ENCODE measurements at places on chromosomes 5 and 9.

GRCh38 chr5:1815071-1815786 is 14.0 kb downstream of the NDUFS6 start:
- no peak for DNase-seq

- no peak for DNase-seq
These were observed 512 bp downstream of the PLK2 start for GRCh38 chr5:58459146-58460001.

DNA sequence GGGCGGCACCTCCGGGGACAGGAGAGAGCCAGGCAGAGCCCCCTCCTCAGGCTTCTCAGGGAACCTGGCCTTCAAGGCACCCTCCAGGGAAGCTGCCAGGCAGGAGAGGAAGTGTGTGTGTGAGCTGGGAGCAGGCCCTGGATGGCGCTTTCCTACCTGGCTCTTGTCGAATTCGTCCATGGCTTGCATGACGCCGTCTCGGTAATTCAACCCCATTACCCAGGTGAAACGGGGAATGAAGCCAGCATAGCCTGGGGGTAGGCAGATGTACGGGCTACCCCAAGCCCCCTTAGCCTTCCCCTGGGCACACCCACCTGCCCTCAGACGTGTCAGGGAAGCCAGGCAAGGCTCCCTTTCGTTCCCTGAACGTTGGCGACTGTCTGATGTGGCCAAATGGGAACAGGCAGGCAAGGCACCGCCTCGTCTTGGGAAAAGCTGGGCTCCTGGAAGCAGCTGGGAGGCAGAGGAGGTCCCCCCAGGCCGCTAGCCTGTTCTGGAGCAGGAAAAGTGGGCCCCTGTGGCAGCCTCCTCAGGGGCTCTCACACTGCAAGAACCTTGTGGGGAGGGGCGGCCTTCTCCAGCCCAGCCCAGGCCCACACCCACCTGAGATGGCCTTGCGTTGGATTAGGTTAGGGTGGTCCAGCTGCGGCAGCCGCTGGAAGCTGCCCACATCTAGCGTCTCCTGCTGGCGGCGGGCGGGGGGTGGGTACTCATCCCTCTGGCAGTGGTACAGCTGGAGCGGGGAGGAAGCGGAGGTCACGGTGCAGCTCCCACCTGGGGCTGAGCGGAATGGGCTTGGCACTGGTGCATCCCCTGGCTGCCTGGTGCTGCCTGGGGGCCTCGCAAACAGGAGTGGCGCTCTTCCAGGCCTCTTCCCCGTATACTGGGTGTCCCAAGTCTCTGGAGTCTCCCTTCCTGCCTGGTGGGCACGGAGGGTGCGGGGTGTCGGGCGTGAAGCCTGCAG is 3.7 kb downstream of the TUBB4B start:
- DNase-seq = no peak

DNA sequence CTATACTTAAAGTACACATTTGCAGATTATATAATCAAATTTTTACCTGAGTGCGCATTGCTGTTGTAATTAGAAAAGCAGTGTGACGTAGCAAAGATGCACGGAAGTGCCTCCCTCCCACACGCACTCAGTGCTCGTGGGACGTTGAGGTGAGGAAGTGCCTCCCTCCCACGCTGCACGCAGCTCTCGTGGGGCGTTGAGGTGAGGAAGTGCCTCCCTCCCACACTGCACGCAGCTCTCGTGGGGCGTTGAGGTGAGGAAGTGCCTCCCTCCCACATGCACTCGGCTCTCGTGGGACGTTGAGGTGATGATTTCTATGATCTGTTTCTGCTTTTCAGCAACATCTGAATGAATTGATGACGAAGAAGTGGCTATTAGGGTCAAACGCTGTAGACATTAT is 21.0 kb downstream of the EXOC3 start:
- no peak for DNase-seq

DNA sequence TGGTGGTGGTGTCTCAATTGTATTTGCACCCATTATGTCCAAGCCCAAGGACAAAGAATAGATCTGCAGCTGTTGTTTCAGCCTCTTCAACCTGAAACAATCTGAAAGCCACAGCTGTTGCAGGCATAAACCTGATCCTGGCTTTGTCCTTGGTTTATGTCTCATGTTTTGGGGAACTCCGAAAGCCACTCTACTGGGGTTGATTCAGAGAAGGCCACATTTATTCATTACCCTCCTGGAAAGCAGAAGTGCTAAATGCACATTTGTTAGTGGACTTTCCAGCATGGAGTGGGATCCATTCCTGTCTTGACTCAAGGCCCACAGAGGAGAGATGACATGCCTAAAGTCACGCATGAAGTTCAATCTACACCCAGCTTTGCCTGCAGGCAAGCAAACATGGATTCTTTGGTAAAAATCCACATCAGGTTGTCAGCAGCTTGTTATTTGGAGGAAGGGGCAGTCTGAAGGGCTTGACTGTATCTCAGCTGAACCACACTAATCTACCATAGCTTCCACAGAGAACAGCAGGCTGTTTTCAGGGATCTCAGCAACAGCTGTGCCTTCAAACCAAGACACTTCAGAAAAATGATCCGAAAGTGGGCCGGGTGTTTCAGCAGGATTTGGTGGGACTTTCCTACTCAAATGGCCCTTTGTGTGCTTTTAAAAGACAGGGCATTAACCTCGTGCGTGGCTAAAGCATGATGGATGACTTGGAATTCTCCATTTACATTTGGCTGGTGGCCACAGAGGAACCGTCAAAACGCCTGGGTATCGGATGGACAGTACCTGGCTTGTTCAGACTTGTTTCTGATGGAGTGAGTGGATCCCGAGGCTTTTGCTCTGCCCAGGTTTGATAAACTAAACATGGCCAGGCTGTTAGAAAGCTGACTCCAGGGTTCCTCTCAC is 36.2 kb upstream of the ADAM19 start:
- DNase-seq = no peak

DNA sequence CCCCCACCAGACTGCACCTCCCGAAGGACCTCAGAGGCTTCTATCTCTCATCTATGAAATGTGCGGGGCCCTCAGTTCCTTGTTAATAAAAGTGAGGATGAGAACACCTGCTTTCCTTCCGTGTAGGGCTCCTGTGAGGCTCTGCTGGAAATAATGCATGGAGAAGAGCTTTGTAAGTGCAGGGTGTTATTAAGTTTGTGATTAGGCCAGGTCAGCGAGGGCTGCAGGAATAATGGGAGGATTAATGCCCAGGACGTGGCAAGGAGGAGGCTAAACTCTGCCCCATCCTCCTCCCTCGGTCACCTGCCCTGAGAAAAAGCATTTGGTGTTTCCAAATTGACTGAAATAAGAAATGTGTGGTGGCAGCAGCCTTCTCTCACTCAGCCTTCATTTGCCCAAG is 83.5 kb upstream of the HSPA9 start:
- DNase-seq = no peak

DNA sequence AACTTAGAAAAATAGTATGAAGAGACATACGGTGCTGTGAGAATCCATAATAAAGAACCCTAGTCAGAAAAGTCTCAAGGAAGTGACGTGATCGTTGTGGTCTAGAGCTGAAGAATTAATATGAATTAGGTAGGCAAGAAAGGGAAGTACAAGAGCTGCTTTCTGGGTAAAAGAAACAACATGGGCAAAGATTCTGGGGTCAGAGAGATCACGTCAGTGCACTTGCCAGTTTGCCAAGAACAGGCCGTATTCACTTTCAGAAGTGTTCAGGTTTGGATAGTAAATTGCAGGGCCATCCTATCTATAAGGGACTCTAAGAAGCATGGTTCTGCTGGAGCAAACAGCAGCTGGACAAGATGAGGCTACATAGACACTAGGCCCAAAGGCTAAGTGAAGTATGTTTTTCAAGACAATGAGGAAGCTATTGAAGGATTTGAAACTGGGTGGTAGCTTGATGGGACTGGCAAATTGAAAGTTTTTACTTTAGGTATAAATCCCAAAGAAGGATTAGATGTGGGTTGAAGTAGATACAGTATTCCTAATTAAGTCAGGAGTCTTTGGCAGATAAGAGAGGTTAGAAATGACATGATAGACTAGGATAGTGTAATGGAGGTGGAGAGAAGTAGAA is 4.8 kb upstream of the CHD1 start:
- DNase-seq = no peak
